Karpas-422 (cell line): ENCODE measurements at places on chromosomes 12 and 14.

GRCh38 chr14:37036669-37037341 lies 135.6 kb downstream of the SLC25A21 start:
- no peaks in the 10 kb centered on the region for H3K27me3 ChIP-seq

GRCh38 chr12:114697243-114697716 lies 13.3 kb upstream of the TBX3 start:
- DNase-seq = no peak
- no peaks in the 10 kb centered on the region for H3K27me3 ChIP-seq
- H3K4me3 ChIP-seq = no peak overlapping the region
- no peak overlapping the region for H3K27ac ChIP-seq
- H3K36me3 ChIP-seq = no peaks in the 10 kb centered on the region
- no peaks in the 10 kb centered on the region for H3K4me1 ChIP-seq

GRCh38 chr14:105989566-105990302 lies 463.4 kb downstream of the TMEM121 start:
- no peak overlapping the region for H3K27ac ChIP-seq
- no peak overlapping the region for H3K4me3 ChIP-seq
- no peaks in the 10 kb centered on the region for H3K36me3 ChIP-seq
- no peaks in the 10 kb centered on the region for H3K27me3 ChIP-seq
- H3K4me1 ChIP-seq = no peaks in the 10 kb centered on the region

- no peak for DNase-seq
- no peak overlapping the region for H3K27ac ChIP-seq
- peaks cover 6% of the 10 kb centered on the region for H3K4me1 ChIP-seq
- no peak overlapping the region for H3K4me3 ChIP-seq
- no peaks in the 10 kb centered on the region for H3K27me3 ChIP-seq
Measured at GRCh38 chr14:60905923-60906322, 75.0 kb downstream of the TRMT5 start.

- no peak for DNase-seq
- no peak overlapping the region for H3K4me3 ChIP-seq
- no peaks in the 10 kb centered on the region for H3K36me3 ChIP-seq
- no peaks in the 10 kb centered on the region for H3K4me1 ChIP-seq
Measured at GRCh38 chr12:113465808-113466453, 5.7 kb downstream of the LHX5 start.

- no peak overlapping the region for H3K27ac ChIP-seq
- no peaks in the 10 kb centered on the region for H3K27me3 ChIP-seq
- no peak overlapping the region for H3K4me3 ChIP-seq
- H3K4me1 ChIP-seq = no peaks in the 10 kb centered on the region
- H3K36me3 ChIP-seq = no peaks in the 10 kb centered on the region
- DNase-seq = peak; percentile 68
Measured at GRCh38 chr12:29519585-29520182, 22.2 kb upstream of the OVCH1 start.

GRCh38 chr14:53525608-53526007 lies 372.5 kb upstream of the DDHD1 start:
- H3K4me1 ChIP-seq = no peaks in the 10 kb centered on the region
- H3K4me3 ChIP-seq = no peak overlapping the region
- H3K27me3 ChIP-seq = no peaks in the 10 kb centered on the region
- DNase-seq = no peak
- no peaks in the 10 kb centered on the region for H3K36me3 ChIP-seq
- no peak overlapping the region for H3K27ac ChIP-seq

DNA sequence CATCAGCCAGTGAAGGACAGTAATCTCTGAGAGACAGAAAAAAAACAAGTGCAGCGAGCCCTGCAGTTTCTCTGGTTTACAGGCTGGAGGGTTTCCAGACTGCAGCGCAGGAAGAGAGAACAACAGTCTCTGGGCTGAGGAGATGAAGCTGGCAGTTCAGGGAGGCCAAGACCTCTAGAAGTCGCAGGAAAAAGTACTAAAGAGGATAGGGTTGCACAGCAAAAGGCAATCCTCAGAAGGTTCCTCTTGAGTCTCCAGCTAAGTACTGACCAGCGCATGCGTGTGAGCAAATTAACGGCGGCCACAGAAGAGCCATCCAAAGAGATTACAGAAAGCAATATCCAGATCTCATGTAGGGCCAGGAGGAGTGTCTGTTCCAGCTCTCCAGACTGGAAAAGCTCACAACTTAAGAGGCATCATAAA lies 12.2 kb upstream of the CCDC60 start:
- no peaks in the 10 kb centered on the region for H3K36me3 ChIP-seq
- no peak overlapping the region for H3K4me3 ChIP-seq
- DNase-seq = no peak
- H3K27me3 ChIP-seq = no peaks in the 10 kb centered on the region
- no peak overlapping the region for H3K27ac ChIP-seq

DNA sequence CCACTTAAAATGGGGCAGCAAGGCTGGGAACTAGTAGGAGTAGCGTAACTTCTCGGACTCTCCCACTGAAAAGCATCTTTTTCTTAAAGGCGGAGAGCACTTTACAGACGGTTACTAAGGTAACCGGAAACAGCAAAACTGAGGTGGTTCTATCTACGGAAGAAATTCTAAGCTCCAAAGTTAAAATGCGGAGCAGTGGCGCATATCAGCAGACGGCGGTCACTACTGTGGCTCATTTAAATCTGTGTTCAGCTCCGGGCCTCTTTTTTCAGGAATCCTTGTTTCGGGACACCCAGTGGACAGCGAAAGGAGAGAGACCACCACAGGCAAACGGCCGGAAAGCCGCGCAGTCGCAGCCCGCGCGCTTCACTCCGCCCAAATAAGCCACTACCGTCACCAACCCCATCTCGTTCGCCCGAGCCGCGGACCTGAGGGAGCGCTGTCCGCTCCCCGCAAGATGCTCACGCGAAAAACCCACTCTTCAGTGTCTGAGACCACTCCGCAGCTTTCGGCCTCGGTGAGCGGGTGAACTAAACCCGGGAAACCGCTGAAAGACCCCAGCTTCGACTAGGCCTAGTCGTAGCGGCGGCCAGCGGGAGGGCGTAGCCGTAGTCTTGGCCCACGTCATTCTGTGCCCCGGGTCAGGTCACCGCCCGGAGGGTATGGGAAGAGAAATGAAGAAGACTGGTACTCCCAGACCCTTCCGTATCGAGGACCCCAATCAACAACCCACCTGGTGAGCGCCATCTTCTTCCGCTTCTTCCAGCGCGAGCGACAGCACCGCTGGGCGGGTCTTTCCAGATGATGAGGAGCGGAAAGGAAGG lies at the start of gene SNW1:
SNW1 (minus strand) TSS at position 776 of the 824 bp plus-strand sequence; CDS start at position 747, 29 bp downstream.
- H3K4me3 ChIP-seq = peak within 1 kb of the TSS; percentile 76
- no peaks in the 10 kb centered on the region for H3K27me3 ChIP-seq
- DNase-seq = peak; percentile 100
- H3K4me1 ChIP-seq = peaks cover 21% of the 10 kb centered on the region

DNA sequence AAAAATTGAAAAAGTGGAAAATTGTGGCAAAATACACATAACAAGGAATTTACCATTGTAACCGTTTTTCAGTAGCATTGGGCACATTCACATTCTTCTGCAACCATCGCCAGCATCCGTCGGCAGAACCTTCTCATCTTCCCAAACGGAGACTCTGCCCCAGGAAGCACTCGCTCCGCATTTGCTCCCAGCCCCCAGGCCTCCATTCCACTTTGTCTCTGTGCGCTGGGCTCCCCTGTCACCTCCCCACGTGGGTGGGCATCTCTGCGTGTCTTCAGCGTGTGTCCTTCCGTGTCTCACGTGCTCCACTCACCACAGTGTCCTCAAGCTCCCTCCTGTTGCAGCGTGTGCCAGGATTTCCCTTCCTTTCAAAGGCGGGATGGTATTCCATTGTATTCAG lies 9.9 kb downstream of the GPR132 start:
- no peaks in the 10 kb centered on the region for H3K4me1 ChIP-seq
- H3K4me3 ChIP-seq = no peak overlapping the region
- DNase-seq = no peak
- H3K27me3 ChIP-seq = no peaks in the 10 kb centered on the region
- H3K36me3 ChIP-seq = no peaks in the 10 kb centered on the region

GRCh38 chr12:98422812-98423211 lies 92.6 kb upstream of the TMPO start:
- peaks cover 10% of the 10 kb centered on the region for H3K4me1 ChIP-seq
- H3K4me3 ChIP-seq = no peak overlapping the region
- no peak overlapping the region for H3K27ac ChIP-seq

DNA sequence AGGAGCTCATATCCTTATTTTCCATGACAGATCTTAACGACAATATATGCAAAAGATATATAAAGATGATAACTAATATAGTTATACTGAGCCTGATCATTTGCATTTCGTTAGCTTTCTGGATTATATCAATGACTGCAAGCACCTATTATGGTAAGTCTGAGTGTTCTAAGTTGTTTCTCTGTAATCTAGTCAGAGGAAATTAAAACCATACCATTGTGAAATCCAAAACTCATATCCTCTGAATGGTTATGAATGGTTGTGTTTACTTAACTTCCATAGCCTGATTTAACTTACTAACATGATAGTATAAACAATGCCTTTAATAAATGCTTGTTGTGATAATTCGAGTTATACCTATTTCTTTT lies 760 bp downstream of the TMEM19 start:
- no peaks in the 10 kb centered on the region for H3K27me3 ChIP-seq
- no peak for DNase-seq
- peak overlapping the region; percentile 67 for H3K4me3 ChIP-seq

- no peak overlapping the region for H3K27ac ChIP-seq
- H3K4me3 ChIP-seq = no peak overlapping the region
- no peak for DNase-seq
- no peaks in the 10 kb centered on the region for H3K27me3 ChIP-seq
- H3K36me3 ChIP-seq = peaks cover 10% of the 10 kb centered on the region; the same call in 1 of the 2 replicates
Measured at GRCh38 chr14:80784820-80785219, 156.7 kb downstream of the CEP128 start.

DNA sequence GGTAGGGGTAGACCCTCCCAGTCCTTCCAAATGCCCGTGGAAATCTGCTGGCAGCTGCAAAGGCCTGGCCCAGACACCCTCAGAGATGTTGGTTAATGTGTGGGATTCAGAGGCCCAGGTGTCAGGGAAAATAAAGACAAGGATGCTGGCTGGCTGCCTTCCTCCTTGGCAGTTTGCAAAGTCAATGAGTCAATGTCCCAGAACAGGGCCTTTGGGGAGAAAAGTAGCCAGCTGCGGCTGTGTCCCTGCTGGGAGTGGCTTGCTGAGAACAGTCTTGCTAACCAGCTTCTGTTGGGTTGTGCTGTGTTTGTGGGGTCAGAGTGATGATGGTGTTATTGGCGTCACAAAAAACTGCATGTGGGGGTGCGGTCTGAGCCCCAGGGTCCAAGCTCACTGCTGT lies 29.2 kb downstream of the GLRX5 start:
- DNase-seq = no peak
- no peak overlapping the region for H3K4me3 ChIP-seq
- H3K4me1 ChIP-seq = peaks cover 9% of the 10 kb centered on the region
- H3K36me3 ChIP-seq = no peaks in the 10 kb centered on the region
- H3K27me3 ChIP-seq = no peaks in the 10 kb centered on the region
- H3K27ac ChIP-seq = no peak overlapping the region

- no peak for DNase-seq
- H3K27ac ChIP-seq = no peak overlapping the region
- H3K4me3 ChIP-seq = no peak overlapping the region
- no peaks in the 10 kb centered on the region for H3K27me3 ChIP-seq
Measured at GRCh38 chr12:70305794-70306193, 60.3 kb upstream of the KCNMB4 start.

DNA sequence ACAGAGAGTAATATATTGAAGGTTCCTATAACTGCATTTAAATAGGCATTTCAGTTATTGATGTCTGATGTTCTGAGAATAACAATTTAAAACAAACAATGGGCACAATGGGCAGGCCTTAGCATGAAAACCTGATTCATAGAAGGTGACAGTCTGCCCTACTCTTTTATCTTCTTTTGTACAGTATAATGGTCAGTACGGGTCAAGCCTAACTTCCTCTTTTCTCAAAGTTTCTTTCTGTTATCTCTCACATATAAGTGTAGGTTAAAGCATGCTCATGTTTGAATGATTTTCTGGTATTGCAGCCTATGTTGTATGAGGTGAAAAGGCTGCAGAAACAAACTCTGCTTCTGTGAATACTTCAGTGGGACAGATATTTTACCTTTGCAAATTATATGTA lies 14.2 kb downstream of the FKBP3 start:
- no peak for DNase-seq
- H3K27me3 ChIP-seq = no peaks in the 10 kb centered on the region
- H3K27ac ChIP-seq = 0 out of 2 replicates have a peak overlapping the region, but pooled peaks have one; percentile 8
- H3K4me1 ChIP-seq = peaks cover 7% of the 10 kb centered on the region
- peaks cover 76% of the 10 kb centered on the region for H3K36me3 ChIP-seq
- H3K4me3 ChIP-seq = no peak overlapping the region

GRCh38 chr12:132453361-132454192 lies 36.4 kb upstream of the FBRSL1 start:
- H3K27ac ChIP-seq = no peak overlapping the region
- no peaks in the 10 kb centered on the region for H3K36me3 ChIP-seq
- DNase-seq = no peak
- H3K4me3 ChIP-seq = no peak overlapping the region
- no peaks in the 10 kb centered on the region for H3K27me3 ChIP-seq

- peaks cover 45% of the 10 kb centered on the region for H3K4me1 ChIP-seq
- no peak for DNase-seq
- no peak overlapping the region for H3K27ac ChIP-seq
- H3K36me3 ChIP-seq = no peaks in the 10 kb centered on the region
Measured at GRCh38 chr12:76562130-76562529, 2.6 kb upstream of the OSBPL8 start.

- no peak overlapping the region for H3K27ac ChIP-seq
- H3K27me3 ChIP-seq = no peaks in the 10 kb centered on the region
- H3K4me1 ChIP-seq = no peaks in the 10 kb centered on the region
- H3K36me3 ChIP-seq = no peaks in the 10 kb centered on the region
- H3K4me3 ChIP-seq = no peak overlapping the region
Measured at GRCh38 chr12:54593725-54594124, 5.3 kb upstream of the PPP1R1A start.

- no peak overlapping the region for H3K4me3 ChIP-seq
- no peaks in the 10 kb centered on the region for H3K27me3 ChIP-seq
- no peaks in the 10 kb centered on the region for H3K36me3 ChIP-seq
- no peak for DNase-seq
- no peak overlapping the region for H3K27ac ChIP-seq
Measured at GRCh38 chr12:123035841-123036240, 55.4 kb downstream of the ARL6IP4 start.

DNA sequence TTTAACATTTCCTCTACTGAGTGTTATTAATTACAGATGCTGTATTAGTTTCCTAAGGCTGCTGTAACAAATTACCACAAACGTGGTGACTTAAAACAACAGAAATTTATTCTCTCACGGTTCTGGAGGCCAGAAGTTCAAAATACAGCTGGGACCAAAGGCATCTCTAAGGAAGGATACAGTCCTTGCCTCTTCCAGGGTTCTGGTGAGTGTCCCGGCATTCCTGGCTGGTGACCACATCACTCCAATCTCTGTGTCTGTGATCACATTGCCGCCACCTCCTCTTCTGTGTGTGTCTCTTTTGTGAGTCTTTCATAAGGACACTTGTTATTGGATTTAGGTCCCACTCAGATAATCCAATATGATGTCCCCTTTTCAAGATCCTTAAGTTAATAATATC lies 85.1 kb upstream of the CCDC198 start:
- no peaks in the 10 kb centered on the region for H3K36me3 ChIP-seq
- H3K27ac ChIP-seq = no peak overlapping the region
- H3K4me3 ChIP-seq = no peak overlapping the region

- H3K4me3 ChIP-seq = no peak overlapping the region
- H3K27me3 ChIP-seq = no peaks in the 10 kb centered on the region
Measured at GRCh38 chr14:42687421-42687820, 1080.7 kb downstream of the LRFN5 start.
